SW 1271 (cell line): ENCODE measurements at places on chromosomes 4 and X.
A peak's percentile ranks its signal among the peaks of the same experiment; 100 is the strongest.

- DNase-seq: no peak
Observed at GRCh38 chr4:151573945-151574344, 165.0 kb downstream of the FHIP1A start.

GRCh38 chr4:77123411-77123810 is 33.6 kb upstream of the CCNG2 start:
- DNase-seq: no peak

GRCh38 chr4:85788604-85789003 is 313.7 kb downstream of the ARHGAP24 start:
- no peak for DNase-seq

DNA sequence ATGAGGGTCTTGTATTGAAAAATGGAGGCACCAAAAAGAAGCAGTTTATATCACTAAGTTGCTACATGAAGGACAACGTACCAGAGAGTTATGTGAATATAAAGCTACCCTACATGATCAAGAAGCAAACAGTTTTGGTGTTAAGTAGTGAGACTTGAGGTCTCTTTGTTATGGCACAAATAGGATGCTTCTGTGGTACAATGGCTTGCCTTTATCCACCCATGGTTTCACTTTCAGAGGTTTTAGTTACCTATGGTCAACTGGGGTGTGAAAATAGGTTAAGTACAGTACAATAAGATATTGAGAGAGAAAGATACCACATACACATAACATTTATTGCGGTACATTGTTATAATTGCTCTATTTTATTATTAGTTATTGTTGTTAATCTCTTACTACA is 229.2 kb upstream of the SLIT2 start:
- no peak for DNase-seq

GRCh38 chrX:40576291-40576690 is 4.5 kb upstream of the ATP6AP2 start:
- no peak for DNase-seq

DNA sequence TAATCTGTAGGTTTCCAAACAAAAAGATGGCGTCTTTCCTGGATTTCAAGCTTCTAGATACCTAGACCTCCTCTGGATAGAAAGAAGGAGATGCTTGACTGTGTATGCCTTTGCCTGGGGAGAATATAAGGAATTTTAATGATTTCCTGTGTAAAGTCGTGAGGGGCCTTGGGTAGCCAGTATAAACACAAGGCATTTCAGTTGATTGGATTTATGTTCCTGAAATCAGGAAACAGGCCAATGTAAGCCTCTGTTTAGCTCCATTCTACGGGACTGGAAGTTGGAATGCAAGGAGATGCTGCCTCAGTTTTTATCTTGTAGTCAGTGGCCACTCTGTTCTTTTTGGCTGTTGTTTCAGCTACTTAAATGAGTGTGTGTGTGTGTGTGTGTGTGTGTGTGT is 137.2 kb downstream of the GUCY2F start:
- DNase-seq: no peak

GRCh38 chrX:140163371-140164159 is 198.2 kb upstream of the CXorf66 start:
- no peak for DNase-seq

DNA sequence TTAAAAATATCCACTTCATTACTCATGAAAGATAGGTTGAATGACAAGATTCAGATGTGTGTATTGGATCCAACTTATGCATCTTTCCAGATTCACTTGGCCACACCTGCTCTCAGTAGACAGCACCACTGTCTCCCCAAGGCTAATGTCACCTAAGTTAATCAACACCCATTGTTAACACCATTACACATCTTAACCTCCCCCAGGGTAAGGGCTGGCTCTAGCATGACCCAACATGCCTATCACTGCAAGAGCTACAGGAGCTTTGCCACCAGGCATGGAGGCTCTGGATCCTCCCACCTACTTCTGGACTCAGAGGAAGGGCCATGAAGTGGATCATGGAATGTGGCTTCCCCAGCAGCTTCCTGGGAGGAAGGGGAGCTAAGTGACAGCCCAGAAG is 32.8 kb upstream of the LSM6 start:
- DNase-seq: no peak

DNA sequence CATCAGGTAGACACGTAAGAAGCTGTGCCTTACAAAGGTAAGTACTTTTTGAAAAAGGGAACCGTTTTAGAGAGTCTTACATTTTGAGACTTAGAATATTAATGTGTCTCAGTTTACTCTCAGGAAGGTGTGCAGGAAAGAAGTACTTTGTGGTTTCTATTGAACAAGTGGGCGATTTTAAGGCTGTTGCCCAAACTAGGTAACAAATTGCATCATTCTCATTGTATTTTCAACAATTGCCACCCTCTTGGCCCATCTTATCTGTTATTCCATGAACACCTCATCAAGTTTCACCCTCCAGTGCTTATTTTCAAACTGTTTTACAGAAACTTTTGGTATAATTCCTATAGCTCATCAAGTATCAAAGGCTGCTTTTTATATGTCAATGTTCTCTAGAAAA is 158.3 kb downstream of the SLC4A4 start:
- no peak for DNase-seq

DNA sequence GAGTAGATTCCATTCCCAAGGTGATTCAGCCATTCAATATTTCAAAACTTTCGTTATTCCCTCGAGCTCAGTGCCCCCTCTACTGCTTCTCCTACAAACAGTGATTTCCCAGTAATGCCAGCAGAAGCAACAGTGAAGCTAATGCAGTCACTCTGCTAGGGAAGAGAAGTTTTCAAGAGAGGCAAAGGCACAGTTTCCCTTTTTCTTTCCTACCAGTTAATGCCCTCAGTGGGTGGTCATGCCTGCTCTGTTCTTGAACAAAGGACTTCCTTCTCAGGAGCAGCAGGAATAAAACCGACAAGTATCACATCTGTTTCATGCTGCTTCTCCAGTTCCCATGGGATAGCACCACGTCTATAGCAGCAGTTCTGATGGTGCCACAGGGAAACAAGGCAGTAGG is 317.2 kb downstream of the TENM3 start:
- DNase-seq: peak; percentile 6

- no peak for DNase-seq
Observed at GRCh38 chrX:39542316-39542715, 555.4 kb downstream of the BCOR start.

GRCh38 chrX:83511208-83511607 is 3.1 kb downstream of the POU3F4 start:
- DNase-seq: no peak

GRCh38 chr4:169158046-169158445 is 112.7 kb downstream of the SH3RF1 start:
- no peak for DNase-seq

GRCh38 chr4:140764785-140765392 is 8.7 kb upstream of the TBC1D9 start:
- DNase-seq: no peak

DNA sequence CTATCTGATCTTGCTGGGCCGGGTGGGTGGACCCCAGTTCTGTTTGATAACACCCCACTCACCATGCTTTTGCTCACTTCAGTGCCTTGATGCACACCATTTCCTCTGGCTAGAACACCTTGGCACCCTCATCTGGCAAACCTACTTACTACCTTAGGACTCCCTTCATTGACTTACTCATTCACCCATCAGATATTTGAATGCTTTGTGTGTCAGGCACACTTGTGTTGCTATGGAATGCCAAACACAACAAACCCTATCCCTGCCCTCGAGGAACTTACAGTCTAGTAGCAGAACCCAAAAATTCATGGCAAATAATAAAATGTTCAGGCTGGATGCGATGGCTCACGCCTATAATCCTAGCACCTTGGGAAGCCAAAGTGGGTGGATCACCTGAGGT is 13.9 kb downstream of the CCNG2 start:
- DNase-seq: no peak

DNA sequence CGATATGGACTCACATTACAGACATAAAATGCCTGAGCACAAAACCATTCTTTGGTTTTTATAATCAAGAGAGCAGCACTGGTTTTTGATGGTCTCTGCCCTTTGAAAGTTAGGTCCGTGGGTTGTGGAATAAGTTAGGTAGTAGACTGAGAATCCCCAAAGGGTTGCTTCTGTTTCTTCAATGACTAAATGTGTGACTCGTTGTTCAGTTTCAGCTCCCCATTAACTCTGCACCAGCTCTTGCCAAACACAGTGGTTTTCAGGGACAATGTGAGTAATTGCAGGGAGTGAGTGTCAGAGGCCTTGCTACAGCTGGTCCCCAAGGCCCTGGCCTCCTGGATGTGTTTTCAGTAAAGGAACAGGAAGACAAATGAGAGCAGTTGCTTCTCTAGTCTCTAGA is 24.8 kb downstream of the SMIM20 start:
- no peak for DNase-seq

DNA sequence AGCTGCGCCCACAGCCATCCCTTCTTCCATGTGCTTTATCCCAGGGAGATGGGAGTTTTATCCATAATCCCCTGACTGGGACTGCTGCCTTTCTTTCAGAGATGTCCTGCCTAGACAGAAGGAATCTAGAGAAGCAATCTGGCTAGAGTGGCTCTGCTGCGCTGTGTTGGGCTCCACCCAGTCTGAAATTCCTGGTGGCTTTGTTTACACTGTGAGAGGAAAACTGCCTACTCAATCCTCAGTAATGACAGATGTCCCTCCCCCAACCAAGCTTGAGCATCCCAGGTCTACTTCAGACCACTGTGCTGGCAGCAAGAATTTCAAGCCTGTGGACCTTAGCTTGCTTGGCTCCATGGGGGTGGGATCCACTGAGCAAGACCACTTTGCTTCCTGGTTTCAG is 116.9 kb upstream of the AR start:
- no peak for DNase-seq

DNA sequence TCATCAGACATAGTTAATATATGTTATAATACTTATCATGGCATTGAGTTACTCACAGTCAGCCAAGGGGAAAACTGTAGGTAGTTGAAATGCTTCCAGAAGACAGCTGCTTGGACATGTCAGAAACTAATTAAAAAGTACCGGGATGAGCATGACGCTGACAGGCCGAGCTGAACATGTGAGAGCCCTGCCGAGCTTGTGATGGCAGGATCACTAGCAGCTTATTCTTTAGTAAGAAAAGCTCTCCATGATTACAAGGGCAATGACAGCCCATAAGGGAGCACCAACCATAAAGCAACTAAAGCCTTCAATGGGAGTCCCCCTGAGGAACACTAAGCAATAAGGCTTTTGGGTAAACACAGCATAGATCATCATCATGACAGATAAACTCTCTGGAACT is 435.6 kb downstream of the TLL1 start:
- no peak for DNase-seq

DNA sequence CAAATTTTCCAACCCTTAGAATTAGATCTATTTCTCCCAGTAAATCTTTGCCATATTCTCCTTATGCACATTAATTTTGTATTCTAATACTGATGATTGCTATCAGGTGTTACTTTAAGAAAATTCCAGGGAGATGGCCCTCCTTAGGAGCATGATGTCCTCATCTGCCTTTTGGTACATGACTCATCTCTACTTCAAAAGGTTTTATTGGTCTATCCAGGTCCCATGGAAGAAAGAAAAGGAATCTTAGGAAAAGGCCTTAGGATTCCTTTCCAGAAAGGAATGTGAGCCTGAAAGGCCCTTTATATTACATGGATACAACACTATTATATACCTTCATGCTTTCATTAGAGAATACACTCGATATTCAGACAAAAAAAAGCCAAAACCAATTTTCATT is 968.2 kb downstream of the STIM2 start:
- DNase-seq: no peak

GRCh38 chrX:54482839-54483593 is 13.0 kb downstream of the FGD1 start:
- DNase-seq: no peak

- DNase-seq: no peak
Observed at GRCh38 chrX:40022421-40022820, 75.3 kb downstream of the BCOR start.

GRCh38 chrX:21657318-21658151 is 595 bp downstream of the KLHL34 start:
- no peak for DNase-seq

DNA sequence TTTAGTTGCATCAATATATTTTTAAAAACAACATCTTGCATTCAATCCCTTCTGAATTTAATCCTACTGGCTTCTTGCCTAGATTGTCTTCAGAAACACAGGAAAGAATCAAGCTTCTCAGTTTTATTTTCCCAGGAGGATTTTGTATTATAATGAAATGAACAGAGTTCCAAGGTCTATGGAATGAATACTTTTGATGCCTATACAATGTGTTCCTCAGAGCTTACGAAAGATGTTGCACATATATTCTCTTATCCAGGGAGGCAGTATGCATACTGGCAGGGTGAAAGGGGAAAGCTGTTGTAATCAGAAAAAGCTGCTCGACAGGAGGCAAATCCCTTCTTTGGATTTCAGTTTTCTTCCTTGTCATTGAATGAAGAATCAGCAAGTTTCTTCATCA is 8.8 kb downstream of the TMPRSS11D start:
- no peak for DNase-seq

GRCh38 chr4:48557478-48557877 is 67.4 kb downstream of the ZAR1 start:
- no peak for DNase-seq

GRCh38 chrX:116272322-116272721 is 101.8 kb downstream of the AGTR2 start:
- DNase-seq: peak; percentile 27

GRCh38 chr4:32689518-32689917 is 1969.3 kb downstream of the PCDH7 start:
- no peak for DNase-seq

DNA sequence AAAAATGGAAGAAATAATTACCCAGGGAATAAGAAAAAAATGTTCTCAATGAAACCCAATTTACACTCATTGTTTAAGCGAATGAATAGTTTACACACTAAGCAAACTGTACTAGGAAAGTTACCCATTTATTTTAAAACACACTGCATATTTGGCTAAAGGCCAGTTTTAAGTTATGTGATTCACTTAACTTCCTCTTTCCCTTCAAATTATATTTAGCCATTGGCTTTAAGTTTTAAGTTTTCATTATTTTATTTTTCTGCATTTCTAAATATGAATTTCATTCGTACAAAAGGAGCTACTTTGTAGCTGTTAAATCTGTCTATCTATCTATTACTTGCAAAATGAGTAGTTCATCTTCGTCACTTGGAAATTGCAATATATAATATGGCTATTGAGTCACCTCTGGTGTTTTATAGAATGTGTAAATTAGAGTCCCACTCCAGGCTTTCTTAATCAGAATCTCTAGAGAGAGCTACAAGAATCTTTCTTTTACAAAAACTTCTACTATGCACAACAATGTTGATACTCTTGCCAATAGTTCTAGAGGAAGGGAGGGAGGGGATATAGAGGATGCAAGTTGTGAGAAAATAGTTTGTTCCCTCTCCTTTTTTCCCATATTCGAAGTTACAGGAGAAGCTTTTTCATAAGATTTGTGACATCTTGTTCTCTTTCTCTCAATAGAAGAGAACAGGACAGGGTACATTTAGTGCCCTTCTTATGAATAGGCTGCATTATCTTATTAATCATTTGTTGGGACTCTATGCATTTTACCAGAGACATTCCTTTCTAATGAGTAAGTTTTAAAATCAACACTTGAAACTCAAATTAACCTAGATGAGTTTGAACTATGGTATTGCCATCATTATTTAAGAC is 41.8 kb downstream of the SULT1B1 start:
- no peak for DNase-seq

- DNase-seq: no peak
Observed at GRCh38 chr4:109005523-109005922, 242.7 kb upstream of the ETNPPL start.
